ENCODE measurements at places on chromosomes 12 and 14.

- DNase-seq: no peak
Observed at GRCh38 chr12:92593734-92594402, 108.9 kb upstream of the PLEKHG7 start.

GRCh38 chr12:48810903-48811431 is 7.3 kb upstream of the CACNB3 start:
- no peak for DNase-seq

GRCh38 chr12:121273364-121273896 is 23.1 kb downstream of the CAMKK2 start:
- DNase-seq: no peak

GRCh38 chr12:69474456-69474855 is 4.3 kb downstream of the FRS2 start:
- no peak for DNase-seq

DNA sequence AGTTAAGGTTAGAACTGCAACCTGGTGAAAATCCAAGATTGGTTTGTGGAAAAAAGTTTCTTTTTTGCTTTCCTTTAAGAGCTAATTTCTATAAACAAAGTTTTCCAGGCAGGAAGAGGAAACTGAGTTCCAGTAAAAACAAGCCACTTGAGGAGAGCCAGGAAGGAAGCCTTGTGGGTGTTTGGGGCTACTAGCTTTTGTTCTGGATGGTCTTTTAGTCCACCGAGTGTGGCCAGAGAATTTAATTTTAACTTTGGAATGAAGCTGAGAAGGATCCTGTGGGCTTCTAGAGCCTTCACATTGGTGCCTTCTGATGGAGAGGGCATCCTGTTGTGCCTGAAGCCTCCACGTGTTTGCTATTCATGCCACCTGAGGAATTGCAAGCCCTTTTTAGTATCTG is 327.9 kb downstream of the C12orf75 start:
- DNase-seq: no peak

GRCh38 chr12:82698708-82699564 is 12.2 kb downstream of the TMTC2 start:
- DNase-seq: no peak

DNA sequence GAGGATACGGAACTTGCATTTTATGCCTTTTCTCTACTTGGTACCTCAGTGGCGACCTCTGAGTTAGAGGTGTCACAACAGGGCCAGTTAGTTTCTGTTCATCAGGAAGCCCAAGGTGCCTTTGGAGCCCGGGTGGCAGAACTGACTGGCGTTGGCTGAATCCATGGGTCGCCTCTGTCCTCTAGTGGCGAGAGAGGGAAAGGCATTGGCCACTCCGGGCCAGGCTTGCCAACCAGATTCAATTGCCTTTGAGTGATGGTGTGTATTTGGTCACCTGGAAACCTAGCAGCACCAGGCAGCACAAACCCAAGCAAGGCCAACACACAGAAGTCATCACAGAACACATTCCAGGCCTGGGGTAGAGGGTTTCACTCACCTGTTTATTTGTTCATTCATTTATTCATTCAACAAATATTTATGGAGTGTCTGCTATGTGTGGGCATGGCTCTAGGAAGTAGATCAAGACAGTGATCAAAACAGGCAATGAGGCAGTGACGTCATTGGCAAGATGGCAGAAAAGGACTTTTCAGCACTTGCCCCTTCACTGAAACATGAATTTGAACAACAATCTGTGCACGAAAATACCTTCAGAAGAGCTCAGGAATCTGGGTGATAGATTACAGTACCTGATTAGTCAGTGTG is 40.5 kb upstream of the KCNA5 start:
- peak; percentile 34 for DNase-seq

DNA sequence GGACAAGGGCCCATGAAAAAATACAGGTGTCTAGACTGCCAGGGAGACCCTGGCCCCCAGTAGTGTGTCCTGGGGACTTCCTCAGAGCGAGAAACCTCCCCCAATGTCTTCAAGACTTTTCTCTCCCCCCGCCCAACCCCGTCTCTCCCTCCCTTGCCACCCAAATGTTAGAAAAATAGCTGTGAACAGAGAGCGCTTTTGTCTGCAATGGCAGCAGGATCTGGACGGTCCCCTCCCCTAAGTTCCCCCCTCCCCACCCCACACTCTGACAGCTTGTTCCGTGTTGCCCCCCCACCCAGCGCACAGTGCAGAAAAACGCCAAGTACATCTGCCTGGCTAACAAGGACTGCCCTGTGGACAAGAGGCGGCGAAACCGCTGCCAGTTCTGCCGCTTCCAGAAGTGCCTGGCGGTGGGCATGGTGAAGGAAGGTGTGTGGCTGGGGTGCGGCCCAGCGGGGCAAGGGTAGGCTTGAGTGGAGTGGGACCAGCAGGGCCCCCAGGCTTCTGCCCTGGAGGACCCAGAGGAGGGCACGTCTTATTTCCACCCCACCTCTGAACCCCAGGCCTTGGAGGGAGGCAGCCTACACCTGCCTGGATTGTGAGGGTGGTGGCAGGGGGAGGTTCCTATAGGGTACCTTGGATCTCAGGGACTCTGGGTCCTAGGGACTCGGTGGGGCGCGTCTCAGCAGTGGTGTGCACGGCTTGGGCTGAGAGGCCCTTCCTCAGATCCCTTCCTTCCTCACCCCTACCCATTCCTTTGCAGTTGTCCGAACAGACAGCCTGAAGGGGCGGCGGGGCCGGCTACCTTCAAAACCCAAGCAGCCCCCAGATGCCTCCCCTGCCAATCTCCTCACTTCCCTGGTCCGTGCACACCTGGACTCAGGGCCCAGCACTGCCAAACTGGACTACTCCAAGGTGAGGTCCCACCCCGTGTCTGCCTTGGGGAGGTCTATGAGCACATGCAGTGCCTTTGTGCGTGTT is 4.8 kb downstream of the NR4A1 start:
- no peak for DNase-seq

- no peak for DNase-seq
Observed at GRCh38 chr14:24074625-24075484, 3.5 kb downstream of the CPNE6 start.

DNA sequence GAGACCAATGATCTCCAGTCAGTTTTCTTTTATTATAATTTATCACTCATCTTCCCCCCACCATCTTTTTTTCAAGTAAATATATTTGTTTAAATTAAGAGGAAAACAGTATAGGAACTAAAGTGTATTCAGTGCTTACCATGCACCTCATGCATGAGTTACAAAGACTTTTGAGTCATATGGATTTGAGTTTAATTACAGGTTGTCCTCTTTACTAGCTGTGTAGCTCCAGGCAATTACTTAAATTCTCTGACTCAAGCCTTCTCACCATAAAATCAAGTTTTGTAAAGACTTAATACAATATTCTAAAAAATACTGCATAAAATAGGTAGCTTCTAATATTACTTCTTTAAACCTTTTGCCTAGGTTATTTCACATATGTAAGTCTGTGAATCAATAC is 251.3 kb downstream of the SLC16A7 start:
- DNase-seq: no peak

- no peak for DNase-seq
Observed at GRCh38 chr14:105061428-105062047, 3.7 kb downstream of the GPR132 start.

- DNase-seq: no peak
Observed at GRCh38 chr12:30934811-30935210, 8.3 kb downstream of the TSPAN11 start.

GRCh38 chr12:254039-254438 is 8.6 kb downstream of the SLC6A13 start:
- DNase-seq: no peak

GRCh38 chr12:52203079-52203921 is 11.5 kb upstream of the KRT80 start:
- no peak for DNase-seq

DNA sequence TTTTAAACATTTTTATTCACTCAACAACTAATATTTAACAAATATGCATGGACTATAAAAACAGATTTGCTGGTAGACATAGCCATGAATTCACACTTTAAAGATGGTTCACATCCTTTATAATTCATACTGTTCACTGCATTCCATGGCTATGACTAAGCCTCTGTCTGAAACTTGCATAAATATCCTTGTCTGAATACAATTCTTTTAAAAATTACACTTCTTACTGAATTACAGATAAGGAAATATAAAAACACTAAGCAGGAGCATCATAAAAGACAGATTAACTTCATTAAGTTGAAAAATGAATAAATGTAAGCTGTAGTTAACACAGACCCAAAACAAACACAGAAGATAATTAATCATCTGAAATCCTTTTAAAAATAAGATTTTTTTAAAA is 53.8 kb downstream of the GXYLT1 start:
- no peak for DNase-seq

DNA sequence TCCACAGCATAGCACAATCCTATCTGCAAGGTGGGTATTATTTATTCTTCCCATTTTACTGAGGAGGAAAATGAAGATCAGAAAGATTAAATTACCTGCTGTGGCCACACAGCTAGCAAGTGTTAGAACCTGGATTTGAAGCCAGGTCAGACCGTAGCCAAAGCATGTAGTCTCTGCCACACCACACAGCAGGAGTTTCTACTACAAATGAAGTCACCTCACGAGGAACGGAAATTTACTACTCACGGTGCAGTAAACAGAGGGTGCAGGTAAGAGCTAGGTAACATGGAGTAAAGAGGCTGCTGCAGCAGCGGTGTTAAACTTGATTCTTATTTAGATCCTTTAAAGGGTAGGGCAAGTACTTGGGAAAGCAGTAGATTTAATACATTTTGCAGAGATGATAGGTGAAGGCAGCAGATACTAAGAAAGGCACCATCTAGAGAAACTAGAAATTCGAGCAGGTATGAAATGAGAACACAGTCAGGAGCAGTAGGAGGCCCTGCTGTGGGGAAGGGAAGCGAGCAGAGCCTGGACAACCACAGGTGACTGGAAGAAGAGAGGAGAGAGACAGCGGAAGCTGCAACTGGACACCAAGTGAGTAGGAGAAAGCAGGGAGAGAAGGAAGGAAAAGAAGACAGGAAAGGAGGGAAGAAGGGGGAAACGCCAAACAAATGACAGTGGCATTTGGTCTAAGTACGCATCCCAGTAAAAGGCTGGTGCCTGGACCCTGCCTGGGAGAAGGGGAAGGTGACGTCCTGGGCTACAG is 21.5 kb downstream of the SPTB start:
- no peak for DNase-seq

DNA sequence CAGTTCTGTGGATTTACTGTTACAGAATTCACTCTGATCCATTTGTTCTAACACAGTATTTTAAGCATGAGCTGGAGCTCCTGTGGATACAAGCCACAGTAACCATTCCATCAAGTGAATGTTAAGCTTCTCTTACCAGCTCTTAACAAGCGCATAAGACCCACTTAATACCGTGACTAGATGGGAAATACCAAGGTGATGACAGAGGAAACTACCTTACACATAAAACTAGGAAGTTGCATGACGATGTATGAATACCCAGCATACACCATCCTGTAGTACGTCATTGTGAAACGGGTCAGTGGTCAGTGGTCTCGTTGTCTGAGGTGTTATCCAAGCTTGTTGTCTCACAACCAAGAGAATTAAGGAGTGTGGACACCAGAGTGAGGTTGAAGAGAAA is 2.0 kb upstream of the GALC start:
- DNase-seq: no peak

GRCh38 chr14:95085321-95085720 is 72.0 kb downstream of the DICER1 start:
- no peak for DNase-seq

- no peak for DNase-seq
Observed at GRCh38 chr12:24023081-24023480, 73.6 kb upstream of the SOX5 start.

DNA sequence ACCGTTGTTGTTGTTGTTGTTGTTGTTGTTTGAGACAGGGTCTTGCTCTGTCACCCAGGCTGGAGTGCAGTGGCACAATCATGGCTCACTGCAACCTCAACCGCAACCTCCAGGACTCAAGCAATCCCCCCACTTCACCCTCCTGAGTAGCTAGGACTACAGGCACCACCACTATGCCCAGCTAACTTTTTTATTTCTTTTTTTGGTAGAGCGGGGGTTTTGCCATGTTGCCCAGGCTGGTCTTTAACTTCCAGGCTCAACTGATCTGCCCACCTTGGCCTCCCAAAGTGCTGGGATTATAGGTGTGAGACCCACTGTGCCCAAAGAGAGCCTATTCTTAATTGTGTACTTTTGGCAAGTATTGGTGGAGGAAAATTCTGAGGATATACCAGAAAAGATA is 25.7 kb downstream of the MOK start:
- no peak for DNase-seq

DNA sequence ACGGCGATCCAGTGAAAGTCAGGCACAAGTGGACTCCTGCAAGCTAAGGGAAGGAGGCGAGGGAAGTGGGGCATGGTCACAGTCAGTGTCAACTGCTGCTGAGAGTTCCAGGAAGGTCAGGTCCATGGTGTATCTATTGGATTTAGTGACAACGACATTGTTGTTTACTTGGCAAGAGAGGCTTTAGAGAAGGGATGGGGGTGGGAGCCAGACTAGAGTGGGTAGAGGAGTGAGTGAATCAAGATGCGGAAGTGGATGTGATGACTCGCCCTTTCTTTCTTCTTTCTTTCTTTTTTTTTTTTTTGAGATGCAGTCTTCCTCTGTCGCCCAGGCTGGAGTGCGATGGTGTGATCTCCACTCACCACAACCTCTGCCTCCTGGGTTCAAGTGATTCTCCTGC is 12.5 kb downstream of the P2RX7 start:
- no peak for DNase-seq

- DNase-seq: no peak
Observed at GRCh38 chr12:56286044-56286830, 13.9 kb downstream of the CS start.

GRCh38 chr12:126602612-126603011 is 1537.4 kb downstream of the AACS start:
- no peak for DNase-seq

GRCh38 chr12:75390899-75391538 is at the start of gene GLIPR1L2:
Gene GLIPR1L2, plus strand, starts transcription at chr12:75391089. Its CDS starts 28 bp downstream, at chr12:75391117.
- peak; percentile 98 for DNase-seq

- no peak for DNase-seq
Observed at GRCh38 chr14:99175331-99176155, 96.5 kb downstream of the BCL11B start.
